ENCODE measurements at places on chromosomes 12 and 14. TPM values are rescaled to one million over a fixed set of nuclear protein-coding genes. Genes with fewer than 3 reads are reported as not detected.
A peak's percentile ranks its signal among the peaks of the same experiment; 100 is the strongest.

DNA sequence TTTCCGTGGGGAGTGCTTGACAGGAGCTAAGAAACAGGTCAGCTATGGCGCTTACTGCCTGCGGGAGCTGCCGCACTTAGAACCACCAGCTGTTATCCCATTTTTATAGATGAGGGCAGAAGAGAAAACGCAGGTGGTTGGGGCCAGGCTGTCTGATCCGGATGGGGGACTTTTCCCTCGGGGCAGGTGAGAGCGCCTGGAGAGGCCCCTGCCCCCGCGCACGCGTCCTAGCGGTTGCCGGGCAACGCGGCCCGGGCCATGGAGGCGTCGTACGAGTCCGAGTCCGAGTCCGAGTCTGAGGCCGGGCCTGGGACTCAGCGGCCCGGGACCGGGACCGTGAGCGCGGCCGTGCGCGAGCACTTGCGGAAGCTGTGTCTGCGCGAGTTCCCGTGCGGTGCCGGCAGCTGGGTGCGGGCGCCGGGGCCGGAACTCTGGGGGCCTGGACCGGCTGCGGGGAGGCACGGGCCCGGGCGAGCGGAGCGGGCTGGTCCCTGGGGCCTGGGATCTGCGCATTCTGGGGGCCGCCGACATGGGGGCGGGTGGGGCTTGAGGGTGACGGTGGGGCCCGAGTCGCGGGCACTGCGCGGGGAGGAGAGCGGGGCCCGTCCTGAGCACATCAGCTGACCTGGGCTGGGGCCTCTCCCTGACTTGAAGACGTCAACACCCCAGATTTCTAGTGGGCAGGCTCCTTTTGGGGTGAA is at the start of gene LRRC43:
LRRC43 (plus strand) TSS at position 237 of the 701 bp plus-strand sequence; CDS start at position 259, 22 bp downstream.
- H3K4me1 ChIP-seq, result peaks cover 17% of the 10 kb centered on the region
- no peak for DNase-seq
- H3K4me3 ChIP-seq, result peak within 1 kb of the TSS; percentile 49
- H3K36me3 ChIP-seq, result no peaks in the 10 kb centered on the region

Gene ATL1
- 1.1 TPM for total RNA-seq

Gene PAPLN
- 0.67 TPM for total RNA-seq

DNA sequence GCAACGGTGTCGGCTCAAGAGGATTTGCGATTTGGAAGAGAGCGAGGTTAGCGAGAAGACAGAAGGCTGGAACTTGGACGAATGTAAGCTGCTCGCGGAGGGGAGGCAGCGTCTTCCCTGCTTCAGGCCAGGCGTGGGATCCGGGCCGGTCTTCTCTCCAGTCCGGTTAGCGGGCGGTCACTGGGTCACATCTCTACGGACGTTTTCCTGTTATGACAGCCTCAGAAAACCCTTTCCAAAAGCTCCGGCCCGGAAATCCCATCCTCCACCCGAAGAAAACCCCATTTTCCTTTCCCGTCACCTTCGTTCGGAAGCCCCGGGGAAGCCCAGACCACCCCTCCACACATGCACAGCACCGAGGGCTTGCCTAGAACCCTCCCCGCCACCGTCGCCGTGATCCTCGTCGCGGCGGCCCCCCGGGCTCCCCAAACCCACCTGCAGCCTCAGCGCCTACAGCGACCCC is 268 bp downstream of the NDUFB1 start:
- peaks cover 47% of the 10 kb centered on the region for H3K4me1 ChIP-seq
- no peaks in the 10 kb centered on the region for H3K27me3 ChIP-seq
- peak overlapping the region; percentile 99 for H3K27ac ChIP-seq
- peaks cover 44% of the 10 kb centered on the region for H3K36me3 ChIP-seq
- peak overlapping the region; percentile 64 for H3K4me3 ChIP-seq
- DNase-seq, result peak; percentile 72

- H3K4me1 ChIP-seq, result no peaks in the 10 kb centered on the region
- DNase-seq, result no peak
- H3K4me3 ChIP-seq, result no peak overlapping the region
- H3K27ac ChIP-seq, result no peak overlapping the region
- no peaks in the 10 kb centered on the region for H3K36me3 ChIP-seq
These were observed 11.6 kb upstream of the CLEC1A start for GRCh38 chr12:10110256-10110844.

- no peaks in the 10 kb centered on the region for H3K4me1 ChIP-seq
- no peaks in the 10 kb centered on the region for H3K36me3 ChIP-seq
- no peaks in the 10 kb centered on the region for H3K27me3 ChIP-seq
- DNase-seq, result no peak
- H3K27ac ChIP-seq, result no peak overlapping the region
- H3K4me3 ChIP-seq, result no peak overlapping the region
These were observed 32.1 kb downstream of the DEPDC4 start for GRCh38 chr12:100234591-100235304.
